ENCODE measurements at places on chromosomes 1 and 21. TPM values are rescaled to one million over a fixed set of nuclear protein-coding genes. Genes with fewer than 3 reads are reported as not detected.

MYOC gene
- total RNA-seq, result not detected

GCSAML gene
- not detected for total RNA-seq

- DNase-seq, result no peak
- H3K27ac ChIP-seq, result no peak overlapping the region
- H3K4me1 ChIP-seq, result no peaks in the 10 kb centered on the region
- no peak overlapping the region for H3K4me3 ChIP-seq
- H3K27me3 ChIP-seq, result no peaks in the 10 kb centered on the region
Measured at GRCh38 chr21:16427587-16428087, 697.9 kb downstream of the USP25 start.

ZNF593OS gene
- total RNA-seq, result not detected

GPR161 gene
- total RNA-seq, result 9.0 TPM

FASLG gene
- total RNA-seq, result not detected

RHD gene
- not detected for total RNA-seq

GRCh38 chr21:37877171-37877570 is 39.1 kb downstream of the KCNJ6 start:
- H3K4me3 ChIP-seq, result no peak overlapping the region
- H3K4me1 ChIP-seq, result peaks cover 19% of the 10 kb centered on the region
- no peak overlapping the region for H3K27ac ChIP-seq
- peak; percentile 32 for DNase-seq
- no peaks in the 10 kb centered on the region for H3K27me3 ChIP-seq
- no peaks in the 10 kb centered on the region for H3K36me3 ChIP-seq

- H3K27me3 ChIP-seq, result no peaks in the 10 kb centered on the region
- no peaks in the 10 kb centered on the region for H3K36me3 ChIP-seq
- no peak overlapping the region for H3K27ac ChIP-seq
- H3K4me3 ChIP-seq, result no peak overlapping the region
- no peaks in the 10 kb centered on the region for H3K4me1 ChIP-seq
- DNase-seq, result no peak
Measured at GRCh38 chr1:195105281-195105680, 1503.0 kb downstream of the KCNT2 start.

PODN gene
- 54.8 TPM for total RNA-seq

- H3K4me1 ChIP-seq, result no peaks in the 10 kb centered on the region
- H3K27me3 ChIP-seq, result peaks cover 46% of the 10 kb centered on the region
- peak overlapping the region; percentile 42 for H3K4me3 ChIP-seq
- no peaks in the 10 kb centered on the region for H3K36me3 ChIP-seq
- no peak overlapping the region for H3K27ac ChIP-seq
Measured at GRCh38 chr1:41380979-41381691, 19.9 kb downstream of the FOXO6 start.

GRCh38 chr1:21077085-21077484 is 99.6 kb downstream of the EIF4G3 start:
- H3K27ac ChIP-seq, result peak overlapping the region; percentile 44
- H3K27me3 ChIP-seq, result no peaks in the 10 kb centered on the region
- no peak overlapping the region for H3K4me3 ChIP-seq
- peaks cover 21% of the 10 kb centered on the region for H3K4me1 ChIP-seq

DNA sequence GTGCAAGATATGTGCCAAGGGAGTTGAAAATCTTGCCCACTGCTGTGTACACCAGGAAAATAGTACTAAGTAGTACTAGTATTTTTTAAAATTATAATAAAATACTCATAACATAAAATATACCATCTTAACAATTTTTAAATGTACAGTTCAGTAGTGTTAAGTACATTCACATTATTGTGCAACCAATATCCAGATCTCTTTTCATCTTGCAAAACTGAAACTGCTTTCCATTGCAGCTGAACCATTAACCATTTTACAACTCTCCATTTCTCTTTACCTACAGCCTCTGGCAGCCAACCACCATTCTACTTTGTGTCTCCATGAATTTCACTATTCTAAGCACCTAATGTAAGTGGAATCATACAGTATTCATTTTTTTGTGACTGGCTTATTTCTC is 19.3 kb upstream of the RAB3GAP2 start:
- H3K27ac ChIP-seq, result no peak overlapping the region
- peaks cover 9% of the 10 kb centered on the region for H3K4me1 ChIP-seq
- no peaks in the 10 kb centered on the region for H3K36me3 ChIP-seq
- DNase-seq, result no peak
- H3K27me3 ChIP-seq, result no peaks in the 10 kb centered on the region

DNA sequence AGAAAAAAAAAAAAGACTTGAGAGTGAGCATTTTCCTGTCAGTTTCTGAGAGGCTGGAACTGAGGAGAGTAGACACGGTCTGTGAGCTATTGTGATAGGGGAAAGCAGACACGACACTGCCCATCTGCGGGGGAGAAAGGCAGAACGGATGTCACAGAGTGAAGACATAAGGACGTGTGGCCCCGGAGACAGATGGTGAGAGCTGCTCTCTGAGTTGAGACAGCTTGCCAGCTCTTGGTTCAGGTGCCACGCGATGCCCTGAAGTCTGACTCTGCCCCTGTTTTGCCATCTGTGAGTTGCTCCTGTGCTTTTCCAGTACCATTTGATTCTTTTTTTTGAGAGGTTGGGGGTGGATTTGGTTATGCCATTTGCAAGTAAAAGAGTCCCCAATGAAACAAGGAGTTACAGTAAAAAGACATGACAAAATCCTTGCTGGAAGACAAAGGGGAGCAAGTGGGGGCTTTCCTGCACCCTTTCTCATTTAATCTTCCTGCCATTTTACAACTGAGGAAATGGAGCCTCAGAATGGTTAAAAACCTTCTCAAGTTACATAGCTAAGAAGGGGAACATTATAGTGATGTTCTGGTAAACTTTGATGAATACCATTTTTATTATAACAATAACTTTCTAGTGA is 128.9 kb upstream of the DNAH14 start:
- H3K27ac ChIP-seq, result no peak overlapping the region
- DNase-seq, result no peak
- H3K36me3 ChIP-seq, result no peaks in the 10 kb centered on the region
- no peaks in the 10 kb centered on the region for H3K4me1 ChIP-seq
- H3K4me3 ChIP-seq, result no peak overlapping the region

DNA sequence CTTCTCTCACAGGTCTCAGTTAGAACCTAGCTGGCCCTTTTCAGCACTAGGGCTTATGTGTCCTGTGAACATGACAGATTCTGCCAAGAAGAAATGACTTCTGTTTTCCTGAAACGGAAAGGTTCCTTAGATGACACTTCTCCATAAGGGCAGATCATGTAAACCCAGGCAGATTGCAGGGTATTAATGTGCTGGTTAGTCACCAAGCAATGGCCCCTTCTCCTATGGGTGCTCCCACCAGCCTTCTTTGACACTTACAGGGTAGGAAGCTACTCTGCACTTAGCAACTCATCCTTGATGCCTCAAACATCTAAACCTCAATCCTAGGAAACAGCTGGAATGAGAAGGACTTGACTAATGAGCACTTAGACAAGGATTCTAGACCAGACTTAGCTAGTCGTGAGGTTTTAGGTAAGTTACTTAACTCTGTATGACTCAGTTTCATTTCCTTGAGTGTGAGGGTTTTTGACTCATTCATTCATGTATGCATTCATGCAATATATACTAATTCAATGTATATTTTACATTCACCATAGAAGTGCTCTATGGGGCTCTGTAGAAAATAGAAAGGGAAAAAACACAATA is 74.1 kb upstream of the PLXNA2 start:
- no peaks in the 10 kb centered on the region for H3K36me3 ChIP-seq
- DNase-seq, result no peak
- no peaks in the 10 kb centered on the region for H3K4me1 ChIP-seq
- H3K4me3 ChIP-seq, result no peak overlapping the region

GPATCH4 gene
- total RNA-seq, result 9.5 TPM

DNA sequence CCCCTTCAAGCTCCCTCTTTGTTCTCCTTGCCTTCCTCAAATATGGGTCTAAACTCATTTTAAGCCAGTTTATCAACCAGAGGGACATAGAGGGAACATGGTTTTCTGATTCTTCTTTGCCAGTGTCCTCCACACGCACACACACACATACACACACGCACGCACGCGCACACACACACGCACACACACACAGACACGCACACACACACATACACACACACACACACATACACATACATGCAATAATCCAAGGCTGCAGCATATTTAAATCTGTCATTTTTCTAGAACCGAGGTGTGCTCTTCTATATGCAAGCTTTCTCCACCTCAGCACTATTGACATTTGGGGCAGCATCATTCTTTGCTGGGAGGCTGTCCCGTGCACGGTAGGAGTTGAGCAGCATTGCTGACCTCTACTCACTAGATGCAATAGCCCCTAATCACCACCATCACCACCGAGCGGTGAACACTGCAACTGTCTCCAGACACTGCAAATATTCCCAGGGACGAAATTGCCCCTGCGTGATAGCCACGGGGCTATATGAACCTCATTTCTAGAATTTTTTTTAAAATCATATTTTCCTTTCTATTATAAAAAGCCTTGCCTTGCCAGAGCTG is 8.0 kb downstream of the TNFRSF9 start:
- DNase-seq, result no peak
- H3K4me3 ChIP-seq, result no peak overlapping the region
- H3K36me3 ChIP-seq, result no peaks in the 10 kb centered on the region
- H3K27me3 ChIP-seq, result peaks cover 4% of the 10 kb centered on the region
- H3K27ac ChIP-seq, result no peak overlapping the region
- no peaks in the 10 kb centered on the region for H3K4me1 ChIP-seq

FAM78B gene
- not detected for total RNA-seq

GRCh38 chr1:29391362-29391880 is 155.1 kb downstream of the PTPRU start:
- H3K27me3 ChIP-seq, result no peaks in the 10 kb centered on the region
- H3K4me1 ChIP-seq, result 0 out of 2 replicates have a peak, but pooled peaks cover 4% of the 10 kb centered on the region
- DNase-seq, result no peak
- H3K4me3 ChIP-seq, result no peak overlapping the region
- no peaks in the 10 kb centered on the region for H3K36me3 ChIP-seq
- H3K27ac ChIP-seq, result no peak overlapping the region

DNA sequence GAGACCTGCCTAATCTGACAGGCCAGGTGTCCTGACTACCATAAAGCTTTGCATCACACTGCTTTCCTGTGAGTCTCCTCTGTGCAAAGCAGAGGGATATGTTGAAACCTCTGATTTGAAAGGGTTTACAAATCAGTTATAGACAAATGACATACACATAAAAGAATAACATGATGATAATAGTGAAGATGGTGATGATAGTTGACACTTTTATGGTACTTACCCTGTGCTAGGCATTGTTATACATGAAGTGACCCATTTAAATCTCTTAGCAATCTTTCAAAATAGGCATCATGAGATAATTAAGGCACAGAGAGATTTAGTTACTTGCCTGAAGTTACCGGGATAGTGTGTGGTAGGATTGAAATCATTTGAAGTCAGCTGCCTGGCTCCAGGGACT is 34.1 kb upstream of the PKN2 start:
- H3K4me1 ChIP-seq, result no peaks in the 10 kb centered on the region
- H3K27ac ChIP-seq, result no peak overlapping the region

- H3K27me3 ChIP-seq, result no peaks in the 10 kb centered on the region
- H3K4me1 ChIP-seq, result peaks cover 27% of the 10 kb centered on the region
- H3K36me3 ChIP-seq, result no peaks in the 10 kb centered on the region
- H3K4me3 ChIP-seq, result no peak overlapping the region
- H3K27ac ChIP-seq, result peak overlapping the region; percentile 83
Measured at GRCh38 chr1:170927955-170928840, 7.1 kb upstream of the MROH9 start.

GRCh38 chr1:41813755-41814745 is 104.7 kb downstream of the HIVEP3 start:
- DNase-seq, result peak; percentile 40
- H3K36me3 ChIP-seq, result no peaks in the 10 kb centered on the region
- peaks cover 23% of the 10 kb centered on the region for H3K4me1 ChIP-seq

DNA sequence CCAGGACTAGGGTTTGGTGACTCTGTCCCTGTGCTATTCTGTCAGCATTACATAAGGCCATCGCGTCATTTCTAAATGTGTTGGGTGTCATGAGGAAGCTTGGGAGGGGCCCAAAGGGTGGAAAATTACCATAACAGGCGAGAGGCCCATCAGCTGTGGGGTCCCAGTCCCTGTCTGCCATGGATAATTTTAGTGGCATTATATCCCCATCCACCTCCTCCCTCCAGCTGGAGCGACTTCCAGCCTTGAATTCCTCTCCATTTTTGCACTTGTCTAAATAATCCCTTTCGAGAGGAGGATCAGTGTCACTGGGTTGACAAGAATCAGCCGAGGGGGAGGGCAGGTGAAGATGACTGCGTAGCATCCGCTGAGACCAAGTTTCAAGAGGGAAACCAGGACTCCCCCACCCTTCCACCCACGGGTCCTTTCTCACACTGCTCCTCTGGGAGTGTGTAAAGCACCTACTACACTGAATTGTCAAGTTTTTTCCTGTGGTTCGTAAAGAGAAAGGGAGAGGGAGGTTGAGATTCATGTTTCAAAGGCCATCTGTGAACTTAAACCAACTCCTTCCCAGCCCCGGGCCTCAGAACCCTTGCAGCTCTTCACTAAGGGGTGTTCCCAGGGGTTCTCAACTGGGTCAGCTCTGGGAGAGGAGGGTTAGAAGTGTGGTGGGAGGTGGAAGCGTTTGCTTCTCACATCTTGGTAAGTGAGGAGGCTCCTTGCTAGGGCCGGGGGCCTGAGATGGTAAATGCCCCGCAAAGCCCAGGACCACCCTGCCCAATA is 29.2 kb downstream of the VASH2 start:
- no peak for DNase-seq
- peaks cover 9% of the 10 kb centered on the region for H3K27me3 ChIP-seq
- no peak overlapping the region for H3K4me3 ChIP-seq
- no peak overlapping the region for H3K27ac ChIP-seq
- H3K36me3 ChIP-seq, result no peaks in the 10 kb centered on the region
- no peaks in the 10 kb centered on the region for H3K4me1 ChIP-seq

DNA sequence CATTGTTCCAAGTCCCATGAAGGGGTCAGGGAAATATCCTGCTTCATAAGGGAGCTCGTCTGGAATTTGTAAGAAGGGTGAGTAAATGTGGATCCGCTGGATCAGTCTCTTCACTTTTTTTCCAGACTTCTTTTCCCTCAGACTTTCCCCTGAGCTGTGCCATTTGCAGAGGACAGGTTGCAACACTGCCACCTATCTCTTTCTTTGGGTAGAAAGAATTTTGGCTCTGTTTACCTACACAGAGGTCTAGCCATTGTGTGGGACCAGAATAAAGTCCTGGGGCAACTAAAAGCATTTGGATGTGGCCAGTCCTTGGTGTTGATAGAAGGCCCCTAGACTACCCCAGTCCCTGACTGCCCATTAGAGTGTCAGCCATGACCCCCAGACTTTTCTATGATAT is 1146.7 kb upstream of the PRMT6 start:
- no peaks in the 10 kb centered on the region for H3K27me3 ChIP-seq
- H3K4me3 ChIP-seq, result no peak overlapping the region
- H3K4me1 ChIP-seq, result no peaks in the 10 kb centered on the region
- no peak for DNase-seq
- no peak overlapping the region for H3K27ac ChIP-seq

C1orf185 gene
- not detected for total RNA-seq

- peaks cover 66% of the 10 kb centered on the region for H3K27me3 ChIP-seq
- H3K36me3 ChIP-seq, result no peaks in the 10 kb centered on the region
- H3K4me1 ChIP-seq, result no peaks in the 10 kb centered on the region
- H3K27ac ChIP-seq, result no peak overlapping the region
- DNase-seq, result no peak
Measured at GRCh38 chr1:223645903-223646302, 19.6 kb downstream of the CAPN8 start.

DNA sequence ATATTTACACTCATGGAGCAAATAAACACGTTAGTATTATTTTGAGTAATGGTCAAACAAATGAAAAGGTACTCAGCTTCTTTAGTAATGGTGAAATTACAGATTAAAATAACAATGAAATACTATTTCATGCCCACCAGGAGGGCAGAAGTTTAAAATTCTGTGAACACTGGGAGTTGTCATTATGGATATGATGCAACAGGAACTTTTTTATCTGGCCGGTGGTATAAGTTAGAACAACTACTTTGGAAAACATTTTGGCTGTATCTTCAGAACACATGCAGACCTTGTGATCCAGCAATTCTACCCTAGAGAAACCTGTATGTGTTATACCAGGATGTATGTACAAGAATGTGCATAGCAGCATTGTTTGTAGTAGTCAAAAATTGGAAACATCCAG is 23.2 kb upstream of the PPP1R8 start:
- H3K27me3 ChIP-seq, result no peaks in the 10 kb centered on the region
- peak; percentile 30 for DNase-seq
- H3K27ac ChIP-seq, result no peak overlapping the region

Measured in GM23248 (cell line).